ENCODE measurements at places on chromosomes 3 and 15.
A peak's percentile ranks its signal among the peaks of the same experiment; 100 is the strongest.

DNA sequence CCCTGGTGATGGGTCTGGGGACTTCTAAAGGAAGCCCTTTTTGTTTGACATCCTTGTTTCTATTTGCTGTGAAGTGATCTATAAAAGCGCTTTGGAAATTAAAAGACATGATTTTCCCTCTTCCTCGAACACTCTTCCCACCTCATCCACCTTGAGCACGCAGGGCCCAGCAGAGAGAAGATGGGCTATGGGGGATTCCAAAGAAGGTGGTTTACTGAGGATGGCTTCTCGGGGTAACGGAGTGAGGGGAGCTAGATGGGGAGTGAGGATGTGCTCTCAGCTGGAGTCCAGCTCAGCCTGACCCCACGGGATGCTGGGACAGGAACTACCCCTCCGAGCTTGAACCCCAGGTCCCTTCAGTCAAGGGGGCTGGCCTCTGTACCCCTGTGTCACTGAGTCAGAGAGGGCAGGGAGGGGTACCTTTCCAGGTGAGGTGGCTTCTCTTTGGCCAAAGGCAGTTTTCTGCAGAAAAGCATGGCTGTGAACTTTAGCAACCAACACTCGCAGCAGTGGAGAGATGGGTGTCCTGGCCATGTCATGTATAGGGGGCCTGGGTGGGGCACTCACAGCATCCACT lies 180.7 kb upstream of the SMAD3 start:
- DNase-seq = no peak

DNA sequence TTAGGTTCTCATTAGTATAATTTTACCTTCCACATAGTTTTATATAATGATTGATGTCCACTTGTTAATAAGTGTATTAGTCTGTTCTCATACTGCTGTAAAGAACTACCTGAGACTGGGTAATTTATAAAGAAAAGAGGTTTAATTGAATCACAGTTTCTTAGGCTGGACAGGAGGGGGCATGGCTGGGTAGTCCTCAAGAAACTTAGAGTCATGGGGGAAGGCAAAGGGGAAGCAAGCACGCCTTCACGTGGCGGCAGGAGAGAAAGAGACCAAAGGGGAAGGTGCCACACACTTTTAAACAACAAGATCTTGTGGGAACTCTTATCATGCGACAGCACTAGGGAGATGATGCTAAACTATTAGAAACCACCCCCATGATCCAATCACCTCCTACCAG lies 19.2 kb downstream of the DZIP3 start:
- no peak for DNase-seq

GRCh38 chr3:135084405-135084804 lies 289.3 kb downstream of the EPHB1 start:
- no peak for DNase-seq

- no peak for DNase-seq
These were observed 6.0 kb downstream of the FAM43A start for GRCh38 chr3:194691481-194692283.

- peak; percentile 46 for DNase-seq
These were observed 172.5 kb downstream of the MTHFS start for GRCh38 chr15:79724312-79724711.

DNA sequence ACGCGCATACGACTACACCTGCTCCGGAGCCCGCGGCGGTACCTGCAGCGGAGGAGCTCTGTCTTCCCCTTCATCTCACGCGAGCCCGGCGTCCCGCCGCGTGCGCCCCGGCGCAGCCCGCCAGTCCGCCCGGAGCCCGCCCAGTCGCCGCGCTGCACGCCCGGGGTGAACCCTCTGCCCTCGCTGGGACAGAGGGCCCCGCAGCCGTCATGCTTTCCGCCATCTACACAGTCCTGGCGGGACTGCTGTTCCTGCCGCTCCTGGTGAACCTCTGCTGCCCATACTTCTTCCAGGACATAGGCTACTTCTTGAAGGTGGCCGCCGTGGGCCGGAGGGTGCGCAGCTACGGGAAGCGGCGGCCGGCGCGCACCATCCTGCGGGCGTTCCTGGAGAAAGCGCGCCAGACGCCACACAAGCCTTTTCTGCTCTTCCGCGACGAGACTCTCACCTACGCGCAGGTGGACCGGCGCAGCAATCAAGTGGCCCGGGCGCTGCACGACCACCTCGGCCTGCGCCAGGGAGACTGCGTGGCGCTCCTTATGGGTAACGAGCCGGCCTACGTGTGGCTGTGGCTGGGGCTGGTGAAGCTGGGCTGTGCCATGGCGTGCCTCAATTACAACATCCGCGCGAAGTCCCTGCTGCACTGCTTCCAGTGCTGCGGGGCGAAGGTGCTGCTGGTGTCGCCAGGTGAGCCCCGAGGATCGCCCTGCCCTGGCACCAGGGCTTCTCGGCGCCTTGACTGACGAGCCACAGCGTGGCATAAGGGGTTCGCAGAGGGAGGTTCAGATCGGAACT lies 420 bp downstream of the SLC27A2 start:
- DNase-seq = peak; percentile 9

DNA sequence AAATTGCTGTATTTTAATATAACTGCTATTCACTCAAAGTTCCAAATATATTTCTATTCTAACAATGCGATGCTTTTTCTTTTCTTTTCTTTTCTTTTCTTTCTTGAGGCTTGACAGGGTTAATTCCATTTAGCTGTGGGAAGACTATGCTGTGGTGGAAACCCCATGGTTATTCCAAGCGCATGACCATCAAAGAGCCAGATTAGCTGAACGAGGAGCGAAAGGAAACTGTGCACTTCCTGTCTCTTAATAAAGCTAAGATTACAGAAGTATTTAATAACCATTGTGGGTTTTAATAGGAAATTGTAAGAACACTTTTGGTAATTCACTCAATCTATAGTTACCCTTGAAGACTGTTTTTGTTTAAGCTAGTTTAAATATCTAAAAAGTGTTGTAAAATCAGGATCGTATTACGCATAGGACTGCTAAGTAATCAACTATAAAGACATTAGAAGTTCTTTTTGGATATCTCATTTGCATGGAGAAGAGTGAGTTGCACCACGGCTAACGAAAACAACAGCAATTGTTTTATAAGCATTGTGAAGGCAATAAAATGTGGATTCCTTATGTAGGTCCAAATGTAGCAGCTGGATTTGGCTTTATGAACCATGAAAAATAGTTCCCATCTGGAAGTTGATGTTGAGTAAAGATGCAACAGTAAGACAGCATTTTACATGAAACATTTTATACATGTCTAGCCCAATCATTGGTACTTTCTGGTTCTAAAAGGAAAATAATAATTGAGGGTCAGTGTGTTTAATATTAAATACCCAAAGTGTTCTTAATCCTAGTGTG lies 105.4 kb downstream of the ZIC1 start:
- no peak for DNase-seq

DNA sequence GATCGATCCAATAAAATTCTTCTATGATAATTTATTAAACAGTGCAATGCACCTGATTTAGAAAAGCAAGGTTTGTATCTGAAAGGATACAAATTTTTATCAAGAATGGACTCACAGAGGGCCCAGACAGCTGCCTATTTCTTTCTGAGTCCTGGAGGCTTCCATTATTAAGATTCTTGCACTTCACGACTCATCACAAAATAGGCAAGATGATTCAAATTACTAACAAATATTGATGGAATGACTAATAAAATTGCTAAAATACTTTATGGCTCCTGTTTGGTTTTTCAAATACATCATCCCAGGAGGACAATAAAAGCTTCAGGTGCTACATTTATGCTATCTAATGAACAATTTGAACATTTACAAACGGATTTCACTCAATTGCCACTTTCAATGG lies 483.0 kb upstream of the AGTR1 start:
- DNase-seq = no peak

Measured in inflammatory macrophage treated with lipopolysaccharide for 4 hours (primary cell).